ENCODE measurements at places on chromosomes 5 and 9.

GRCh38 chr5:158722940-158723339 lies 376.8 kb downstream of the EBF1 start:
- DNase-seq = no peak

DNA sequence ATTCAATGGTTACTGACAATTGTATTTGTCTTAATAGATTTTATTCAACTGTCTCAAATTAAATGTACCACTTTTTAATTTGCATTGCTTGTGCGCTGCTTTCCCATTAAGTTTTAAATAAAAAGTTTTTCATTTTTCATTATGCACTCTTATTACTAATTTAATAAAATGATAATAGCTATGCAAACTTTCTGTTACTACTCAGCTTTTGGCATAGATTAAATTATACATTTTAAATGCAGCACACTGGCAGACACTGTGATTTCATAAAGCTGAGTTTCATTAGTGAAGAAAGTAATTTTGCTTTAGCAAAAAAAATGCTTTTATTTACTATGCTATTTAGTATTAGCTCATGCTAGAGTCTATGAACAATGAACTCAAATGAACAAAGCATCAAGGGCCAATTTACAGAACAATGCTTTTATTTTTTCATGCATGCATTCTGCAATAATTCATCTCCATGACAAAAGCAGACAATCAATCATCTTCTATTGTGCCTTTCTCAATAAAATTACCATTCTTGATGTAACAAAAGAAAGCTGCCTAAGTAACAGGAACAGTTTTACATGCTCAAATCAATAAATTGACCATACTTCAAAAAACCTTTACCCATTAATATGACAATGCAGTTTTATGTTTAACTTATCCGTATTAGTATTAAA lies 595.2 kb upstream of the ARRDC3 start:
- DNase-seq = no peak

- DNase-seq = no peak
Observed at GRCh38 chr9:135326141-135326540, 153.4 kb upstream of the PPP1R26 start.

DNA sequence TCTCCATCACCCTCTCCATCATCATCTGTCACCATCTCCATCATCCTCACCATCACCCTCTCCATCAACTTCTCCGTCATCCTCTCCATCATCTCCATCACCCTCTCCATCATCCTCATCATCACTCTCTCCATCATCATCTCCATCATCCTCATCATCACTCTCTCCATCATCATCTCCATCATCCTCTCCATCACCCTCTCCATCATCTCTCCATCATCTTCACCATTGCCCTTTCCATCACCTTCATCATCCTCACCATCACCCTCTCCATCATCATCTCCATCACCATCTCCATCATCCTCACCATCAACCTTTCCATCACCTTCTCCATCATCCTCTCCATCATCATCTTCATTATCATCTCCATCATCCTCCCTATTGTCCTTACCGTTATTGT lies 565.5 kb upstream of the SGCD start:
- no peak for DNase-seq

DNA sequence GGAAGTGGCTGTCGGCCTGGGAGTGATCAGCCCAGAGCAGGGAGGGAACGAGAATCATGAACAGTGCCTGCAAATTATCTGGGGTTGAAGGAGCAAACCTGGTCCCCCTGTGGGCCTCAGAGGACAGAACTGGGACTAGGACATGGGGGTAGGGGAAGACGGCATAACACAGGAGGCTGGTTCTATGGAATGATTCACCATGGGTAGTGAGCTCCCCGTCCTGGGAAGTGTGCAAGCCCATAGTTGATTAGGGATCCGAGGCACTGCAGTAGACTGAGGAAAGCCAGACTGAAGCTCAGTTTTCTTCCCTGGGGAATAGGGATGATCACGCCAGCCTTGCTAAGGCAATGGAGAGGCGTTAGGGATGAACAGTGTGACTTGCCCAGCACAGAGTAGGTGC lies 5.6 kb downstream of the ADGRD2 start:
- no peak for DNase-seq

Measured in pons (tissue), 1 donor.